ENCODE measurements at places on chromosomes 6 and 20. TPM values are rescaled to one million over a fixed set of nuclear protein-coding genes. Genes with fewer than 3 reads are reported as not detected.

VSX1 gene
- not detected for total RNA-seq

KIF25 gene
- not detected for total RNA-seq

PROKR2 gene
- total RNA-seq = not detected

ZNF76 gene
- 55.9 TPM for total RNA-seq

PPP1R16B gene
- total RNA-seq = 184 TPM
